NCI-H2171 (cell line): ENCODE measurements at places on chromosomes 6 and 20.

DNA sequence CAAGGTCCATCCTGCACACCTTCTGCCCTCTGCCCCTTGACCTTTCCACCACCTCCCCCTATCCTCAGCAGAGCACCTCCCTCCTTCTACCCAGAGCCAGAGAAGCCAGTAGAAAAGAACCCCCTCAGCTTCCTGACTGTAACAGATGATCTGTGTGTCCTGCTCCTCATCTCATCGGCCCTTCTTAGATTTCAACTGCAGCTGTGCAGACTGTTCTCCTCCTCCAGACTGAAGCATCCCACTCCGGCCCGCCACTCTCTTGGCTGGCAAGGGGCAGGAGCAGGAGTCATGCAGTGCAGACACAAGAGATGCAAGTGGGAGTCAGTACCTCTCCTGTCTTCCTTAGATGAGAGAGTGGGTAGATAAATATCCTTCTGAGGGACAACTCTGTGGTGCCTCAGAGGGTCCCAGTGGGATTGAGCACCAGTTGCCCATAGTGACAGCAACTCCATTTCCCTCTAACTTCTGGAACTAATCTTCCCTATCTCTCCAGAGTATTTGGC, 163.5 kb upstream of the MLN start:
- peak; percentile 61 for DNase-seq

- no peak for DNase-seq
Measured at GRCh38 chr6:132404736-132405135, 3.5 kb upstream of the MOXD1 start.

- peak; percentile 91 for DNase-seq
Measured at GRCh38 chr6:142376800-142377496, 75.1 kb downstream of the ADGRG6 start.

DNA sequence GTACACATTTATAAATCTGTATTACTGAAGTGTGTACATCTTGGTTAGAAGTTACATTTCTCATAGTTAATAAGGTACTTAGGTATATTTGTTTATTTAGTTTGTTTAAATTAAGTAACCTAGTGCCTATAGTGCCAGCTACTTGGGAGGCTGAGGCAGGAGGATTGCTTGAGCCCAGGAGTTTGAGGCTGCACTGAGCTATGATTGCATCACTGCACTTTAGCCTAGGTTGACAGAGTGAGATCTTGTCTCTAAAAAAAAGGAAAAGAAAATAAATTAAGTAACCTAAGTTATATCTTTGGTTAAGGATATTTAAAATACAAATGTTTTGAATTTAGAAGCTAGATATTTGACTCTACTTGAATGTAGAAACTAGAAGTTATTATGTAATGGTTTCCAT, 9.5 kb upstream of the AFG1L start:
- no peak for DNase-seq

DNA sequence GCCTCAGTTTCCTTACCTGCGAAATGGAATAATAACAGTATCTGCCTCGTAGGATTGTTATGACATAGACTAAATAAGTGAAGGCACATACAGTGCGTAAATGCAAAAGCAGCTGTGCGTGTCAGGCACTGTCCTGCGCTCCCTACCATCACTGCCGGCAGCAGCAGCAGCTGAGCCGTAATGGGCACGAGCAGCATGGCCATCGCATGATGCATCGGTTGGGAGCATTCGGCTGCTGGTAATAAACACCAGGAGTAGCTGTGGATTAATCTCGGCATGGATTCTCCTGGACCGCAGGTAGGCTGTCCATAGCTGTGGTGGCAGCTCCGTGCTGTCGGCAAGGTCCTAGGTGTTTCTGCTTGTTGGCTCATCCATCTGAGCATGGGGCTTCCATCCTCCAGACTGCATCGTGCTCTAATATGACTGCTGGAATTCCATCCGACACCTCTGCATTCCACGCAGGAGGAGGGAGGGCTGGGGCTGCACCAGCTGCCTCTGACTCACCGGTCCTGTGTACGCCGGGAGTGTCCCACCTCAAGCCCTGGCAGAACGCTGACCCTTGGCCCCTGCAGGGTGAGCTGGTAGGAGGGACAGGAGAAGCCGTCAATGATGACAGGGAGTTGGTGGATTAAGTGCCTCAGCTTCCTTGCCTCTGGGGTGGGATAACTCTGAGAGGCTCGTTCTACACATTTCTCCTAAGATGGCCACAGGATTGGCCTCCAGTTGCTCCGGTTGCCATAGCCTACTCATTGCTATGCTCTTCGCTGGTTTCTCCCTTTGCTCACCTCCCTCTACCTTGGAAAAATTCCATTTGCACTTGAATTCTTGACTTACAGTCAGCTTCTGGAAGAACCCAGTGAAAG, 100.9 kb upstream of the PMEPA1 start:
- DNase-seq: no peak

- no peak for DNase-seq
Measured at GRCh38 chr6:44660561-44661220, 273.2 kb downstream of the CDC5L start.

DNA sequence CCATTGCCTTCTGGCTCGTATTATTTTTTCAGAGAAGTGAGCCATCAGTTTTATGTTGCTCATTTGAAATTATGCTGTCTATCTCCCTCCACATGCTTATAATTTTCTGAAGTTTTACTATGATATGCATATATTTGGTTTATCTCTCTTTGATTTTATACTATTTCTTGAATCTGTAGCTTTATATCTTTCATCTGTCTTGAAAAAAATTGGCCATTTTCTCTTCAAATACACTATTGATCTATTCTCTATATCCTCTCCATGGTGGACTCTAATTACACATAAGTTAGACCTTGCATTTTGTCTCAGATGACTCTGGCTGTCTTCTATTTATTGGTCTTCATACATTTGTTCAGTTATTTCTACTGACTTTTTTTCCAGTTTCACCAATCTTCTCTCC, 13.7 kb upstream of the COL19A1 start:
- no peak for DNase-seq

GRCh38 chr20:824916-825315, 8.6 kb upstream of the FAM110A start:
- DNase-seq: no peak

- DNase-seq: peak; percentile 91
Measured at GRCh38 chr6:30842754-30843610, 41.3 kb upstream of the DDR1 start.

GRCh38 chr6:133542056-133542821, 301.1 kb downstream of the EYA4 start:
- DNase-seq: no peak

GRCh38 chr6:85127696-85128243, 322.1 kb upstream of the NT5E start:
- no peak for DNase-seq

DNA sequence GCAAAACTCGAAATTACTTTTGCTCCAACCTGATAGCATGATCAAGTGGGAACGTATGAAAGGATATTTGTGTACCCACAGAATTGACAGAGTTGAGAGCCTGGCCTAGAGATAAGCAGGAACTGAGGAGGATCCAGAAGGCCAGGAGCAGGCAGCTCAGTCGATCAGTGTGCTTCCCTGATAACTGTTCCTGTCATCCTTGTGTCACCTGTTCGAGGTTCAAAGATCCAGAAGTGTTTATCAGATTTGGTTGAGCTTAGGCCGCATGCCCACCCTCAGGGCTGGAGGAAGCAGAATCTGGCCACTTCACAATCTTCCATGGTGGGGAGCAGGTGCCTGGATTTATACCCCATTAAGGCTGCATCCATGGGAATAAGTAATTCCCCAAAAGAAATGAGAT, 124.8 kb downstream of the QRSL1 start:
- DNase-seq: no peak

DNA sequence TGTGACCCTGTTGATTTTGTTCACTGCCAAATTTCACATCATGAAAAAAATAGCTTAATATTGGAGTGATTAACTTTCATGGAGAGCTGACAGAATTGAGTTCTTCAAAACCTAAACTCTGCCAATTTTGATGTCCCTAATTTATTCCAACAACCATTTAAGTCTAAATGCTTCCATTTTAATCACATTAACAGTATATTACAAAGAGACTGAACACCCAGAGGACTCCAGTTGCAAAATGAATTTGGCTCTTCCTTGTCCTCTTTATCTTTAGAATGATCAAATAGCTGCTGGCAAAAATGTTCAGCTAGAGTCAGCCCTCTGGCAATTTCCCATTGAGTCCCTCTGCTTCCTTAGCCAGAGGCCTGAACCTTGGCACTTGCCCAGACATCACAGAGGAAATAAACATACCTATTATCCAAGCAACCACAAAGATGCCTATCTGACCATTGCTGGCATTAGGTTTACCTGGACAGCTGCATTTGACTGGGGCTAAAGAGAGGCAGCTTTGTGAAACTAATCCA, 299.0 kb upstream of the STXBP5 start:
- no peak for DNase-seq

- no peak for DNase-seq
Measured at GRCh38 chr6:50707652-50708300, 5.5 kb upstream of the TFAP2D start.

DNA sequence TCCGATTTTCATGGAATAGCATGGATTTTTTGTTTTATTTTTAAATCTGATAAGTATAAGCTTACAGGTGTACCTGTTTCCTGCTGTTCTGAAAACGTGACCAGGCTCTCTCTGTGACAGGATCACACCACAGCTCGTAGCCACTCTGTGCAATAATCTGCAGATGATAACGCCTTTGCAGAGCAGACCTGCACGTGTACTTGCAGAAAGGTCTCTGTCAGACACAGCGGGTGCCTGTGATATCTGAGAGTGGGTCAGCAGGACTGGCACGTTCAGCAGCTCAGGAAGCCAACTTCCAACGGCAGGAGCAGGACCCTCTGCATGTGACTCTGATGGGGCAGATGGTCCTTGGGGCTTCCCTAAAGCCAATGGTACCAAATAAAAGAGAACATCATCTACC, 68.6 kb upstream of the HDDC2 start:
- no peak for DNase-seq

DNA sequence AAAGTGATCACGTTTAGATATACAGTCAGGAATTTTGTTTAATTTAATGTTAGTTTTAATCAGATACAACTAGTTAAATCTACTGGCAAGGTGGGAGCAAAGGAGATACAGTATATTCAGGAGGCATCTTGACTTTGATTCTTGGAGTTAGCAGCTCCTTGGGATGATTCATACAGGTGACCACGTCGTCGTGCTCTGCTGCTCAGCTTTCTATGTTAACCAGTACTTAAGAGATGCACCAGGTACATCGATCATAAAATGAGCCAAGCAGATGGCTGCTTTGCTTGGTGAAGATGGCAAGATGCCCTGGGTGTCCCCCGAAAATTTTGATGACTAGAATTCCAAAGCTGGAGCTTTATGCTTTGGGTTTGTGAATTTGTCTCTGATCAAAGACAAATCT, 64.7 kb downstream of the TBC1D7 start:
- no peak for DNase-seq

DNA sequence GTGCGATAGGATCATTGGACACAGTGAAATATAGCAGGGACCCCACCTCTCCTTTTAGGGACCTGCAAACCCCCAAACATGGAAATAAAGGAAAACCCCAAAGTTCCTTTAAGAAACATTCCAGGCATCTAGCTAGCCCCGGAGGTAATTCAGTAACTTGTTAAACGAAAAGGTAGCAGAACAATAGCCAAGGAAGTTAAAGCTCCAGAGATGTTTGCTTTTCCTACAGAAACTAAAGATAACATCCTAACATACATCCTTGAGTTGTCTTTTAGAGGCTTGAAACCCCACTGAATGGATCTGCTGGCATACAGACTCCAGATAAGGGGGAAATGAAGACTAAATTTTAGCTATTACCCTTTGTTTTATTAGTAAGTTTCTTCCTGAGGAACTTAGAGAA, 51.0 kb downstream of the FAM184A start:
- DNase-seq: no peak

GRCh38 chr6:18978337-18979128, 591.4 kb downstream of the RNF144B start:
- DNase-seq: no peak

- DNase-seq: peak; percentile 44
Measured at GRCh38 chr20:21702553-21703470, 2.7 kb upstream of the PAX1 start.

- peak; percentile 97 for DNase-seq
Measured at GRCh38 chr20:58480551-58481336, 34.5 kb downstream of the APCDD1L start.

- DNase-seq: no peak
Measured at GRCh38 chr6:21078497-21078896, 515.1 kb upstream of the SOX4 start.

DNA sequence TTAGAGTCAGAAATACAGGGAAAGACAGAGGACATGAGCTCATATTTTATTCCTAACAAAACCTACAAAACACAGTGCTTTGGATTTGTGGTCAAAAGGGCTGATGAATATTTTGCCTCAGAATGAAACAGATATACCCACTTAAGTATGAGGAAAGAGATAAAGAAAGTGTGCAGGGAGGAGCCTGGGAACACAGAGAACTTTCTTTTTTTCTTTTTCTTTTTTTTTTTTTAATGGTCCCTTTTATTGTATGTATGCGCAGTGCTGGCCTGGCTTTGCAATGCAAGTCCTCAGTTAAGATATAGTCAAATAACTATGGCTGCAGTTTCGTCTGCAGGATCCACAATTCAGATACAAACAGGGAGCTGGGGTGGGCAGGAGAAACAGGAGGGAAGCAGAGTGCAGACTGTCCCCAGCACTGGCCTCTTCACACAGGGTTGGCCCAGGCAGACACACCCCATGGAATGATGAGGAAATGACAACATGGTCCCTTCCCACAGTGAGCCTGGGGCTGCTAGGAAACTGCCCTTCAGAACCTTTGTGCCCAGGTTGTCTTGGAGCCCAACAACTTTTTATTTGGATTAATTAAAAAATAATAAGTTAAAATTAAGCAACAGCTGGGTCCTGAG, 629.8 kb upstream of the AGPAT4 start:
- no peak for DNase-seq

DNA sequence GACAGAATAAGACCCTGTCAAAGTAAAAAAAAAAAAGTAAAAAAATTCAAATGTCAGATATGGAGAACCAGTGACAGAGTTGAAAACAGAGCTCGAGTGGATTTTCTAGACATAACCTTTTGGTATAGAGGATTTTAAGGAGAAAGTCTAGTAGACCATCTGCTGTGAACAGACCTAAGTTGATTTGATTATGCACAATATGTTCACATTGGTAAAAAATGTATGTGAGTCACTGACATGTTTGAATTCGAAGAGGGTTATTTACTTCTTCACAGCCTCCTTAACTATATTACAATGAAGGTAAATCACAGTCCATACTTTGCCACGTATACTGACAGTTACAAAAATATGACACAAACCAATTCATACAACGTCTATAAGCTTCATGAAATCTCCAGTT, 7.4 kb downstream of the TINAG start:
- DNase-seq: no peak

GRCh38 chr6:150499882-150500312, 99.8 kb upstream of the PLEKHG1 start:
- DNase-seq: no peak

DNA sequence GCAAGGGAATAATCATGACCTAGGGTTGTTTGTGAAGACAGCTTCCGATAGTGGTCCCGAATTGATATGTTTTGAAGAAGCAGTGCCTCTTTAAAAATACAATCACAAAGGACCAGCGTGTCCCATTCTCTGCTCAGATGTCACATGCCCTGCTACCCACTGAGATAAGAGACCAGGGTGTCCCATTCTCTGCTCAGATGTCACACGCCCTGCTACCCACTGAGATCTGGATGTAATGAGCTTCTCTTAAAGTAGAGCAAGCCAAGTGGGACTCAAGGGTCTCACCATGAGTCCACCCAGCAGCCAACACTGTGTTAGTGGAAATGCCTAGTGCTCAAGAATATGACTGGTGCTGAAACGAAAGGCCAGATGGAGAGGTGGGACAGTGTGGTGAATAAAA, 22.2 kb downstream of the RIN2 start:
- no peak for DNase-seq

GRCh38 chr6:40328986-40329545, 258.1 kb downstream of the LRFN2 start:
- DNase-seq: no peak
